ENCODE measurements at places on chromosomes 16 and 17.

DNA sequence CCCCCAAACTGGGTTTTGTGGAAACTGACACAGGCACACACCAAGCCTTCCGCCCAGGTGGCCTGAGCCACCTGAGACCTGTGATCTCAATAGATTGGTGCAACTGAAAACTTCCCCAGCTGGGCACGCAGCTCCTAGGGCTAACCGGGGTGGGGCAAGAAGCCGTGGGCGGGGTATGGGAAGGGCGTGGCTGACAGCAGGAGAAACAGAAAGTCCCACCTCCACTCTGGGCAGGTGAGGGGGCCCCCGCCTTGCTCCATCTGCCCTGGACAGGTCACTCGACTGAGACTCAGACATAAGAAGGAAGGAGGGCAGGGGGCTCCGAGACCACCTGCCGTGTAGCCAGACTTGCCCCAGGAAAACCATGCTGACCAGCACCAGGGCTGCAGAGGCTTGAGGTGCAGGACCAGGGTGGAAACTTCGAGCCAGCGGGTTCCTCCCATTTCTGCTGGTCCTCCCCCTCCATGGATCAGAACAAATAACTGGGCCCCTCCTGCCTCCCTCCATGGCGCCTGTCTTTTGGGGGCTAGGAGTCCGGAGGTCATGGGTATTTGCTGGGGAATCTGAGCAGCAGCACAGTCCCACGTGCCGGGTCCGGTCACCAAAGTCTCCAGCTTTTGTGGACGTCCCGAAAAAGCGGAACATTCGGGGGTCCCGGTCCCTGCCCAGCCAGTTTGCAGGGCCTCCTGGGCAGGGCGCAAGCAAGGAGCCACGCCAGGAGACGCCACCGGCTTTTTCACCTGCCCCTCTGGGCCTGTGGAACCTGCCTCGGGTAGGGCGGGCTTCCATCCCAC is 1.3 kb downstream of the TIMP2 start:
- DNase-seq, result no peak

GRCh38 chr17:5786510-5786875 is 202.2 kb upstream of the NLRP1 start:
- DNase-seq, result no peak

DNA sequence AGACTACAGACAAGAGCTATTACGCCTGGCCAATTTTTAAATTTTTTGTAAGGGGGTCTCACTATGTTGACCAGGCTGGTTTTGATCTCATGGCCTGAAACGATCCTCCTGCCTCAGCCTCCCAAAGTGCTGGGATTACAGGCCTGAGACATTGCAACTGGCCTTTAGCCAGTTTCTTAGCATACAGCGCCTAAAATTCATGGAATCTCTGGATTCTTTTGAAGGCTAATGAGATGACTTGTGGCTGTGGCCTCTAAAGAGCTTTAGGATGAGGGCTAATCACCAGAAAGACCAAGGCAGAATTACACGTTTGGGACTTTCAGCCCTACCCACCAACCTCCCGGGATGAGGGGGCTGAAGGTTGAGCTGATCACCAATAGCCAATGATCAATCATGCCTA is 34.6 kb downstream of the AKAP10 start:
- no peak for DNase-seq

DNA sequence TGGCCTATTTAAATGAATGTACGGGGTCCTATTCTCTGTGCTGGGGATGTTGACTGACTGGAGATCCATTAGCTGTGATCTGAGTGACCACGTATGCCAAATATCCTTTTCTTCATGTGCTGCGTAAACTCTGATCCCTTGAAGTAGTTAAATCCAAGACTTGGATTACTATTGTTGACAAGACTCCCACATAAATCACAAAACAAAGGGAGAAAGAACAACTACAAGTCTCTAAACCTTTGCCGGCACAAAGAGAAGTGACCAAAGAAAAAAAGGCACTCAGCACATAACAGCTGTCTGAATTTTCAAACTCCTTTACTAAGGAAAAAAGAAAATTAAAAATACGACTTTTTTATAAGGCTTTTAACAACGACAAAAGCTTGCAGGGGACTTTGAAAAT is 559.9 kb upstream of the CDH8 start:
- DNase-seq, result no peak

DNA sequence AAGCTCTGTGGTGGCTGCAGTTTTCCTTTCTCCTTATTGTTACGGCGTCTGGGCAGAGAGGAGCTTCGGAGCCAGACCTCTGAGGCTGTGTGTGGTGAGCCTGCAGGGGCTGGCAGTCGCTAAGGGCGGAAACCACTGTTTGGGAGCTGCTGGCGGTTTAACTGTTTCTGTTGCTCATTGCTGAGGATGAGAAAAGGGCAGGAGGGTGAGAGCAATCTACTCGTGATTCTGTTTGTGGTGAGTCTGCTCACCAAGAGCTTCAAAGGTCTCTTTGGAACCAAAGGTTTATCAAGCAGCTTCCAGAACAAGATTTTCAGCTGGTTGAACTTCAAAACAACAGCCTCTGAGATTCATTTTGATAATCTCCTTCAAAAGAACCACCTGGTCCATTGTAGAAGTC is 143.9 kb downstream of the ANKFN1 start:
- DNase-seq, result no peak

DNA sequence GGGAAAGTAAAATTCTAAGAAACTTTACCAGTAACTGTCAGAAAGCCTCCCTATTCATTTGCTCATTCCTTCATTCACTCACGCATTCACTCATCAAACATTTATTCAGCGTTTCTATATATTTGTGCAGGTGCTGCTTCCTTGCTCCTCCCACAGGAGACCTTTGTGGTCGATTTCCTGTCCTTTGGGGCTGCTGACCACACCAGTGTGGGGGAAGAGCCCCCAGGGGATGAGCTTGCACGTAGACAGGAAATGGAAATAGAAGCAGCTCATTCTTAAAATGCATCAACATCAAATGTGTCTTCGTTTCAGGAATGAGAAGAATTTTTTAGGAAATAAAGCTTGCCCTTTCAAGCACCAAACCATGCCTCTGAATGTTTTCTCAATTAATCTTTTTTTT is 9.6 kb downstream of the PIK3R6 start:
- DNase-seq, result no peak

Measured in activated gamma-delta T cell (primary cell).